ENCODE measurements at places on chromosomes 1 and 21. TPM values are rescaled to one million over a fixed set of nuclear protein-coding genes. Genes with fewer than 3 reads are reported as not detected.

- no peaks in the 10 kb centered on the region for H3K36me3 ChIP-seq
- DNase-seq, result no peak
- H3K27me3 ChIP-seq, result no peaks in the 10 kb centered on the region
- H3K4me3 ChIP-seq, result no peak overlapping the region
- H3K4me1 ChIP-seq, result no peaks in the 10 kb centered on the region
Observed at GRCh38 chr1:78334952-78335351, 155.8 kb upstream of the PTGFR start.

GRCh38 chr21:44043613-44044012 is 31.5 kb downstream of the TRAPPC10 start:
- H3K4me1 ChIP-seq, result no peaks in the 10 kb centered on the region
- no peak overlapping the region for H3K27ac ChIP-seq
- H3K36me3 ChIP-seq, result peaks cover 20% of the 10 kb centered on the region

- no peak for DNase-seq
- H3K27me3 ChIP-seq, result no peaks in the 10 kb centered on the region
- H3K27ac ChIP-seq, result peak overlapping the region; percentile 54
- peaks cover 55% of the 10 kb centered on the region for H3K4me1 ChIP-seq
Observed at GRCh38 chr1:185674201-185674600, 60.0 kb upstream of the HMCN1 start.

CRP gene
- not detected for total RNA-seq

GRCh38 chr1:184385865-184386311 is 941 bp upstream of the C1orf21 start:
- peak overlapping the region; percentile 95 for H3K4me3 ChIP-seq
- H3K27ac ChIP-seq, result peak overlapping the region; percentile 94
- no peak for DNase-seq
- no peaks in the 10 kb centered on the region for H3K27me3 ChIP-seq

- no peaks in the 10 kb centered on the region for H3K27me3 ChIP-seq
- H3K4me1 ChIP-seq, result no peaks in the 10 kb centered on the region
- no peak overlapping the region for H3K4me3 ChIP-seq
- H3K27ac ChIP-seq, result no peak overlapping the region
- no peaks in the 10 kb centered on the region for H3K36me3 ChIP-seq
- DNase-seq, result no peak
Observed at GRCh38 chr1:105591681-105592080, 1464.8 kb upstream of the PRMT6 start.

DNA sequence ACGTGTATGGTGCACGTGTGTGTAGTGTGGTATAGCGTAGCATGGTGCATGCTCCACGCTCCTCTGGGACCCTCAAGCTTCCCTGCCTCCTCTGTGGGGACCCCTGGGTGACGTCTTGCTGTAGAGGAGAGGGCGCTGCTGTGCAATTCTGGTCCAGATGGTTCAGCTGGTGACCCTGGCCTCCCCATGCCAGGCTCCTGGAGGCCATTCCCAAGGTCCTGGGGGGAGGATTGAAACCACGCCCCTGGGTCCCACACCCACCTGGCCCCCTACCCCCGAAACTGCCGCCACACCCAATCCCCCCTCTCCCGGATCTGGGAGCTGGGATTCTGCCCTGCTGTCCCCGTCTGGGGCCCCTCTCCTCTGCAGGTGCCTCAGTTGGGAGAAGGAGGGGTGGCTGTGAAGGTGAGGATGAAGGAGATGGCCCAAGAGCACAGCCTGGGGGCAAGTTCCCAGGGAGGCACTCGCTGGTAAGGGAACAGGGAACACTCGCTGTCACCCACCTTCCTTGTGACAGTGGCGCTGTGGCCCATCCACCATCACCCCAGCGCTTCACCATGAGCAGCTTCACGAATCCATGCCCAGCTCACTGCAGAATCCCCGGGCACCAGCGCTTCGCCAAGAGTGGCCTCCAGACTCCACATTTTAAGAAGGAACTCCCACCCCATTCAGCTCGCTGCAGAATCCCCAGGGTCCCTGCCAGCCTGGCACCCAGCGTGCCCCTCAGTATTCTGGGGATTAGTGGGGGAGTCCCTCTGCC is 38.0 kb downstream of the WDR4 start:
- H3K4me1 ChIP-seq, result peaks cover 14% of the 10 kb centered on the region
- H3K4me3 ChIP-seq, result no peak overlapping the region
- no peaks in the 10 kb centered on the region for H3K27me3 ChIP-seq
- H3K27ac ChIP-seq, result no peak overlapping the region

GRCh38 chr21:35359076-35359475 is 310.0 kb upstream of the RUNX1 start:
- H3K27me3 ChIP-seq, result peaks cover 14% of the 10 kb centered on the region
- DNase-seq, result no peak
- H3K4me3 ChIP-seq, result no peak overlapping the region

TMCO4 gene
- total RNA-seq, result 8.6 TPM

- no peaks in the 10 kb centered on the region for H3K4me1 ChIP-seq
- peaks cover 12% of the 10 kb centered on the region for H3K27me3 ChIP-seq
- H3K36me3 ChIP-seq, result no peaks in the 10 kb centered on the region
- no peak overlapping the region for H3K27ac ChIP-seq
- H3K4me3 ChIP-seq, result no peak overlapping the region
Observed at GRCh38 chr1:152546704-152547103, 19.9 kb downstream of the LCE3E start.

GRCh38 chr1:178935610-178936009 is 64.7 kb upstream of the ANGPTL1 start:
- H3K27ac ChIP-seq, result peak overlapping the region; percentile 89
- H3K27me3 ChIP-seq, result no peaks in the 10 kb centered on the region
- no peaks in the 10 kb centered on the region for H3K36me3 ChIP-seq
- no peak for DNase-seq
- H3K4me1 ChIP-seq, result peaks cover 72% of the 10 kb centered on the region

FAM167B gene
- 7.9 TPM for total RNA-seq

DNA sequence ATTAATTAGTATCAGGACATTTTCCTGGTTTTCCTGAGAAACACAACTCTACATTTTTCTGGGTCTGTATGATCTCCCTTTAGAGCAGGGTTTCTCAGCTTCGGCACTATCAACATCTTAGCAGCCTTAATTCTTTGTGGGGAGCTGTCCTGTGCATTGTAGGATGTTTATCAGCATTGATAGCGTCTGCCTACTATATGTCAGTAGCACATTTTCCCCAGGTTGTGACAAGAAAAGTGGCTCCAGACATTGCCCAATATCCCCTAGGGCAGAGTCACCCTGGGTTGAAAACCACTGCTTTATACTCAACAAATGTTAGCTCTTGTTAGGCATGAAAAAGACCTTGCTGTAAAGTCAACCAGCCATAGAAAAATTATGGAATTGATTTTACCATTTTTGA is 195.1 kb upstream of the FMN2 start:
- no peaks in the 10 kb centered on the region for H3K36me3 ChIP-seq
- no peak for DNase-seq
- peaks cover 4% of the 10 kb centered on the region for H3K4me1 ChIP-seq
- H3K27me3 ChIP-seq, result peaks cover 41% of the 10 kb centered on the region

DNA sequence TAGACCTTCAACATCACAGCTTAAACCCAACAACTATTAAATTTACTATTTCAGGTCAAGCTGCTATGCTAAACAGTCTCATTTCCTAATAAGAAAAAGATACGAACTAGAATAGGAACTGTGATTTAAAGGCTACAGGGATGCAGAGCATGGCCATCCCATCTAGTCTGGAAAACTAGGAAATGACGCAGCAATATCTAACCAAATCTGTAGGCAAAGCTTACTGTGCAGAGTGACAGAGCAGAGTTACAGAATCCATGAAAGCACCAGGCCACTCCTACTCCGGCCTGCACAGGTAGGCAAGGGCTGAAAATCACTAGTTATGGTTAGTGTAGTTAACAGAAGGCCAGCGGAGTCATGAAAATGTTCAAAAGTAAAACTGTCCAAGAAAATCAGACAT is 2.1 kb downstream of the HLCS start:
- peaks cover 16% of the 10 kb centered on the region for H3K36me3 ChIP-seq
- H3K27me3 ChIP-seq, result no peaks in the 10 kb centered on the region
- peaks cover 18% of the 10 kb centered on the region for H3K4me1 ChIP-seq
- no peak overlapping the region for H3K27ac ChIP-seq
- no peak for DNase-seq
- no peak overlapping the region for H3K4me3 ChIP-seq

All from left ventricle myocardium inferior (tissue), 1 donor.